ENCODE measurements at places on chromosomes 16 and 17. TPM values are rescaled to one million over a fixed set of nuclear protein-coding genes. Genes with fewer than 3 reads are reported as not detected.

DNA sequence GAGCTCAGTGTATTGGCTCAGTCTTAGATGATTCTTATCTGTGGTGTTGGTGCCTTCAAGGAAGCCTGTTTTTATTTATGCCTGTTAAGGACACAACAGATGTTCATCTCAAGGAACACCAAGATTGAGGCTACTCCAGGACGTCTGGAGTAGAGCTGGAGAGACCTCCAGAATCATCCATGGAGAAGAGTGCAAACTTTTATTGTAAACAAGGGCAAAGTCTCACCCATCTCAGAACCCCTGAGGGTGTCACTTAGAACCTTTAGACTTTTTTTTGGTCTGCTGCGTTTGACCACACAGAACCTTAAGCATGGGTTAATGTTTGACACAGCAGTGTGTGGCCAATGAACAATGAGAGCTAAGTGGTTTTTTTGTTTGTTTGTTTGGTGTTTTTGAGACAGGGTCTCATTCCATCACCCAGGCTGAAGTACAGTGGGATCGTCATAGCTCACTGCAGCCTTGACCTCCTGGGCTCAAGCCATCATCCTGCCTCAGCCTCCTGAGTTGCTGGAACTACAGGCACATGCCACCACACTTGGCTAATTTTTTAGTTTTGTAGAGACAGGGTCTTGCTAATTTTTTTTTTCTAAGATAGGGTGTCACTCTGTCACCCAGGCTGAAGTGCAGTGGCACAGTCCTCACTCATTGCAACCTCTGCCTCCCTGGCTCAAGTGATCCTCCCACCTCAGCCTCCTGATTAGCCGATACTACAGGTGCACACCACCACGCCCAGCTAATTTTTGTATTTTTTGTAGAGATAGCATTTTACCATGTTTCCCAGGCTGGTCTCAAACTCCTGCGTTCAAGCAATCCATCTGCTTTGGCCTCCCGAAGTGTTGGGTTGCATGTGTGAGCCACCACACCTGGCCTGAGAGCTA lies 16.3 kb downstream of the SLC47A1 start:
- H3K27ac ChIP-seq = no peak overlapping the region
- DNase-seq = no peak
- peaks cover 12% of the 10 kb centered on the region for H3K4me1 ChIP-seq
- H3K27me3 ChIP-seq = no peaks in the 10 kb centered on the region
- H3K4me3 ChIP-seq = no peak overlapping the region

GRCh38 chr17:18129041-18129502 lies 20.5 kb downstream of the MYO15A start:
- DNase-seq = peak; percentile 73
- H3K4me1 ChIP-seq = peaks cover 3% of the 10 kb centered on the region
- no peaks in the 10 kb centered on the region for H3K27me3 ChIP-seq
- H3K36me3 ChIP-seq = no peaks in the 10 kb centered on the region
- no peak overlapping the region for H3K27ac ChIP-seq
- no peak overlapping the region for H3K4me3 ChIP-seq

GRCh38 chr17:58200024-58200633 lies 7.6 kb downstream of the EPX start:
- H3K27me3 ChIP-seq = no peaks in the 10 kb centered on the region
- DNase-seq = peak; percentile 68
- no peak overlapping the region for H3K4me3 ChIP-seq
- H3K27ac ChIP-seq = no peak overlapping the region
- H3K4me1 ChIP-seq = no peaks in the 10 kb centered on the region
- no peaks in the 10 kb centered on the region for H3K36me3 ChIP-seq

GRCh38 chr16:83350481-83350880 lies 457.3 kb upstream of the HSBP1 start:
- H3K27me3 ChIP-seq = no peaks in the 10 kb centered on the region
- H3K4me3 ChIP-seq = no peak overlapping the region
- no peak overlapping the region for H3K27ac ChIP-seq
- H3K36me3 ChIP-seq = no peaks in the 10 kb centered on the region
- DNase-seq = no peak

DNA sequence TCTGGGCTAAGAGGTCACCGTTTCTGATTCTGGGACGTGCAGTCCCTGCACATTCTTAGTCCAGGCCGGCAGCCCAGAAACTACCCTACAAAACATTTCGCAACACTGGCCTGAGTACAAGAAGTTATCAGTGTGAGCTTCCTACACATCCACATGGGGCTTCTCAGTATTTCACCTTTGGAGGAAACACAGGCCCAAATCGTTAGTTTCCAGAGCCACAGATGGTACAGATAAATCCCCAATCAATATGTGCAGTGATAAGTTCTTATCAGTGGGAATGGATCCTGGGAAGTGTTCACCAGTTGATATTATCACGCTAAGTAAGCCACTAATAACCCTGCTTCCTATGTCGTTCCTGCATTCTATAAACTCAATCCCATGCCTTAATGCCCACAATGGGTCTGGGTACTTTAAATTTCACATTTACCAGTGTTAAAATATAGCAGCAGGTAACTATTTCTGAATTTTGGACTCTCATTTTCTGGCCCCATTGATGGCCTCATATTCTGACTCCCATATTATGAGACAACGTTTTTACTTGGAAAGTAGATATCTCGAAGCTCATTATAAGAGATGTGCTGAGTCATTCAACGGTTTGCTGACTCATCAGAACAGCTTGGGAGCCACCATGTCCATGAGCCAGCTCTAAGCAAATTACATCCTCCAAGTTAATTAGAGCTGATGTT lies 370.2 kb upstream of the MAF start:
- no peaks in the 10 kb centered on the region for H3K36me3 ChIP-seq
- H3K27me3 ChIP-seq = no peaks in the 10 kb centered on the region
- H3K4me1 ChIP-seq = no peaks in the 10 kb centered on the region
- H3K4me3 ChIP-seq = no peak overlapping the region
- no peak overlapping the region for H3K27ac ChIP-seq
- DNase-seq = peak; percentile 72

GRCh38 chr17:64164596-64165285 lies 34.8 kb upstream of the ERN1 start:
- DNase-seq = no peak
- H3K27me3 ChIP-seq = no peaks in the 10 kb centered on the region
- no peak overlapping the region for H3K27ac ChIP-seq
- H3K4me1 ChIP-seq = no peaks in the 10 kb centered on the region
- H3K4me3 ChIP-seq = no peak overlapping the region
- peaks cover 4% of the 10 kb centered on the region for H3K36me3 ChIP-seq

DNA sequence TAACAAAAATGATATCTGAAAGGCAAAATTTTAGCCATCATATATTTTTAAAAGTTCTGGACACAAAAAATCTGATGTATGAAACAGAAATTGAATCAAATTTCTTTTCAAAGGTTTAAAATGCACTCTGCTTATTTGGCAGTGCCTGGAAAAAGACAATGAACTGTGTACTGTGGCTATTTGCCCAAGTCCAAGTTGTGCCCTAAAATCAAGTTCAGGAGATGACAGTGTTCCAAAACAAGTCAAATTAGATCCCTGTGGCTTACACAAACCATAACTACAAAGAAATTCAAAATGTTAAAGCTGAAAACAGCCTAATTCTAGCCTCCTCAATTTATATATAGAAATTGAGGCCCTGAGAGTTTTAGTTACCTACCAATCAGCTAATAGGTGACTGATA lies 25.6 kb downstream of the CMC2 start:
- H3K27ac ChIP-seq = no peak overlapping the region
- no peaks in the 10 kb centered on the region for H3K4me1 ChIP-seq
- H3K4me3 ChIP-seq = no peak overlapping the region
- H3K27me3 ChIP-seq = no peaks in the 10 kb centered on the region
- H3K36me3 ChIP-seq = no peaks in the 10 kb centered on the region

DNA sequence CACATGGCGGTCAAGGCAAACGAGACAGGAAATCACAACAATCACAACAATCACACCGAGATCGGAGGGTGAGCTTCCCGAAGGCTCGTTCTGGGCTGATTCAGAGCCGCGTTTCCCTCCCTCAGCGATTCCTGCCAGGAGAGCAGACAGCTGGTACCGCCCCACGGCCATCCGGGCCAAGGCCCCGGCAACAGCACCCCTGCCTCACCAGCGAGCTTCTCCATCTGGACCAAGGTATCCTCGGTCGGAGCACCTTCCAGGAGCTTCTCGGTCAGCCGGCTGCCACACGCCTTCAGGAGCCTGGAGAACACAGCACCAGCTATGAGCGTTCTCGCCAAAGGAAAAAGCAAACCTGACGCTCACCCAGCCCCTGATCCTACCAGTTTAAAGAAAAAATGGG lies 15.2 kb upstream of the PLD6 start:
- H3K27ac ChIP-seq = no peak overlapping the region
- no peaks in the 10 kb centered on the region for H3K4me1 ChIP-seq
- no peak overlapping the region for H3K4me3 ChIP-seq
- no peaks in the 10 kb centered on the region for H3K27me3 ChIP-seq
- no peak for DNase-seq

DNA sequence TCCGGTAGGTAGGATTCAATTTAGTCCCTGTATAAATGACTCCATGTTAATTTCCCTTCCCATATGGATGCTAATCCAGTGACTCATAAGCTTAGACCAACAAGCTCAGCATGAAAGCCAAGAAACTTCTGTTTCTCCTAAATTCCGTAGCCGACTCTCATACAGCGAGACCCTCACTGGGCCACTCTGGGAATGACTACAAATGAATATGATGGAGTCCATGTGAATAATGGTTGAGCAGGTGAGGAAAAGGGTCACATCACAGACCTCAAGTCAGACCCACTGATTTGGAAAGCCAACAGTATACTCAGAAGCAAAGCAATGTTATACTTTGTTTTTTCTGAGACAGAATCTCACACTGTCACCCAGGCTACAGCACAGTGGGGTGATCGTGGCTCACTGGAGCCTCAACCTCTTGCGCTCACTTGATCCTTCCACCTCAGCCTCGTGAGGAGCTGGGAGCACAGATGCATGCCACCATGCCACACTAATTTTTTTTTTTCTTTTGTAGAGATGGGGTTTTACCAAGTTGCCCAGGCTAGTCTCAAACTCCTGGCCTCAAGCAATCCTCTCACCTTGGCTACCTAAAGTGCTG lies 14.6 kb downstream of the RSL1D1 start:
- H3K27ac ChIP-seq = no peak overlapping the region
- no peaks in the 10 kb centered on the region for H3K27me3 ChIP-seq
- H3K4me3 ChIP-seq = no peak overlapping the region

- no peaks in the 10 kb centered on the region for H3K27me3 ChIP-seq
- peaks cover 24% of the 10 kb centered on the region for H3K4me1 ChIP-seq
- H3K27ac ChIP-seq = no peak overlapping the region
- peak; percentile 77 for DNase-seq
- no peaks in the 10 kb centered on the region for H3K36me3 ChIP-seq
These were observed 31.4 kb downstream of the ACTG1 start for GRCh38 chr17:81481073-81481799.

- no peak overlapping the region for H3K27ac ChIP-seq
- H3K36me3 ChIP-seq = no peaks in the 10 kb centered on the region
- DNase-seq = no peak
- H3K27me3 ChIP-seq = no peaks in the 10 kb centered on the region
- no peak overlapping the region for H3K4me3 ChIP-seq
These were observed 11.1 kb downstream of the CPD start for GRCh38 chr17:30389756-30390300.

The SLC47A2 gene
- total RNA-seq = 0.50 TPM

The DYNC1LI2 gene
- 145 TPM for total RNA-seq

The TMEM92 gene
- 0.93 TPM for total RNA-seq

The ZBTB4 gene
- 34.0 TPM for total RNA-seq

The KRT15 gene
- total RNA-seq = 5.8 TPM

The CCL18 gene
- total RNA-seq = 0.99 TPM

The SLC2A4 gene
- 6.6 TPM for total RNA-seq

The EME1 gene
- 19.3 TPM for total RNA-seq

The RHBDL3 gene
- total RNA-seq = 4.1 TPM

The MRPL28 gene
- total RNA-seq = 119 TPM

The ITGA2B gene
- 6.7 TPM for total RNA-seq

The C16orf89 gene
- 2.4 TPM for total RNA-seq

The CDH11 gene
- total RNA-seq = 24.0 TPM

The RBFOX1 gene
- total RNA-seq = 0.68 TPM

The EFCAB13 gene
- total RNA-seq = 37.7 TPM

The KCNAB3 gene
- total RNA-seq = 4.3 TPM

The CDRT15 gene
- 3.2 TPM for total RNA-seq
